Activated gamma-delta T cell treated with anti-CD3 and anti-CD28 coated beads, Interleukin-2, amount 50 U/mL, for 16 hours (primary cell): ENCODE measurements at places on chromosomes 5 and 9.

GRCh38 chr9:135480071-135480939 is 723 bp downstream of the PPP1R26 start:
- no peak for DNase-seq

DNA sequence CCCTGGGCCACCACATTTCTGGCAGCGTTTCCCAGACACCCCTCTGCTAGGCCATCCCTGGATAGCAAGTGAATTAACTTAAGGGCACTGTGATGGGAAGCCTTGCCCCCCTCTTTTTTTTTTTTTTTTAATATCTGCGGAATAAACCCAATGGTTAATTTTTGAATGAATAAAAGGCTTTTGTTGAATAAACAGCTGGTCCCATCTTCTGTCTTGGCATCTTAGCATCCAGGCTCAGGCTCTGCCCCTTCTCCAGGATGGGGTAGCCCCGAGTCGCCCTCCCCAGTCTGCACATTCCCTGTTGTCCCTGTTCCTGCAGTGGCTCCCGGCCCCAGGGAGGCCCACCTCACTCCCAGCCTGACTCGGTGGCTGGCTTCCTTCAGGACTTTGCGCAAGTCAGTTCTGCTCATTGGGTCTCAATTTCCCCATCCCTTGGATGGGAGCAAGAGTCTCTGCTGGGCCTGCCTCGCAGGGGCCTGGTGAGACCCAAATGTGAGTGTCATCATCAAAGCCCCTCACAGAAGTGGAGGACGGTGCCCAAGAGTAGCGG is 29.0 kb upstream of the HMCN2 start:
- no peak for DNase-seq

GRCh38 chr5:126542441-126542840 is 52.6 kb downstream of the ALDH7A1 start:
- no peak for DNase-seq

- DNase-seq: no peak
Observed at GRCh38 chr9:708182-708550, 133.3 kb upstream of the DMRT1 start.

DNA sequence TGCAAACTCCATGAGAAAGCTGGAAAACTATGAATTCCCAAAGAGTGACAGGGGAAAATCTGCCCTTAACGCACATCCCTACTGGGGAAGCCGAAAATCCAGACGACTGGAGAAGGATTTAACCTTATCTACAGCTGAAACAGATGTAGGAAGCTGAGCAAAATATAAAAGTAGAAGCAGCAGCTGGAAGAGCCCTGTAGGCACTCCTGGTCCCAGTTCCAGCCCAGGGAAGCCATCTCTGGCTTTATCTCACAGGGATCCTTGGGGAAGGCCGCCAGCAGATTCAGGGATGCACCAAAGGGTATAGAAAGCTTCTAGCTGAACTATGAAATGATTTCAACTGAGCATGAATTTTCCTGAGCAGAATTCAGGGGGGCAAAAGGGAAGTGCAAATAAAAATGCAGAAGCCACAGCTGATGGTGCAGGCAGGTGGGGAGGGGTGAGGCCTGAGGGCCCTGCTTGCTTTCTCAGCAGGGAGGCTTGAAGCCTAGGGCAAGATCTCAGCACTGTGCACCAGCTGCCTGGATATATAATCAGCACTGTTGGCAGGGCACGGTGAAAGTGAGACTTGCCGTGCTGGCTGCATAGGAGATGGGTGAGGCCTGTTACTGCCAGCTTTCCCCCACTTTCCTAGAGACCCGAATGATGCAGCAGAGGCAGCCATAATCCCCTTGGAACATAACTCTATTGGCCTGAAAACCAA is 2019.5 kb upstream of the NUDT12 start:
- DNase-seq: no peak

DNA sequence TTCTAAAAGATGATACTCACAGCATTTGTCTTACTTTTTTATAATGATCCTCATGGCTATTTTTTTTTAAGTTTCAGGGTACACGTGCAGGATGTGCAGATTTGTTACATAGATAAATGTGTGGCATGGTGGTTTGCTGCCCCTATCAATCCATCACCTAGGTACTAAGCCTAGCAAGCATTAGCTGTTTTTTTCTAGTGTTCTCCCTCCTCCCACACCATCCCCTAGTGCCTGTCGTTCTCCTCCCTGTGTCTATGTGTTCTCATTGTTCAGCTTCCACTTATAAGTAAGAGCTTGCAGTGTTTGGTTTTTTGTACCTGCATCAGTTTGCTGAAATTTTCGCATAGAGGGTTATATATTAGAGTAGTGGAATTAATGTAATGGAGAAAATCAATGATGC is 189.1 kb upstream of the CDH12 start:
- no peak for DNase-seq

- DNase-seq: no peak
Observed at GRCh38 chr5:57621624-57622023, 139.0 kb upstream of the ACTBL2 start.

- DNase-seq: no peak
Observed at GRCh38 chr9:18362901-18363685, 110.9 kb upstream of the ADAMTSL1 start.

DNA sequence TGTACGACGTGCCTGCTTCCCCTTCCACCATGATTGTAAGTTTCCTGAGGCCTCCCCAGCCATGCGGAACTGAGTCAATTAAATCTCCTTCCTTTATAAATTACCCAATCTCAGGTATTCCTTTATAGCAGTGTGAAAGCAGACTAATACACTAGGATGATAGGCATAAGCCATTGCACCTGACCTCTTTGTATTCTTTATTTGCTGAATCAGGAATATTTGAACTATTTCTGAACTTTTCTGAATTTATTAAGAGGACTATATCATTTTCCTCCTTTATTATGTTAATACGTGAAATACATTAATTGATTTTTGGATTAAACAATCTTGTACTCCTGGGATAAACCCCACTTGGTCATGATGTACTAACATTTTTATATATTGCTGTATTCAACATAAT is 28.2 kb upstream of the NR4A3 start:
- no peak for DNase-seq

- DNase-seq: no peak
Observed at GRCh38 chr9:115226152-115226551, 108.2 kb upstream of the TNC start.

DNA sequence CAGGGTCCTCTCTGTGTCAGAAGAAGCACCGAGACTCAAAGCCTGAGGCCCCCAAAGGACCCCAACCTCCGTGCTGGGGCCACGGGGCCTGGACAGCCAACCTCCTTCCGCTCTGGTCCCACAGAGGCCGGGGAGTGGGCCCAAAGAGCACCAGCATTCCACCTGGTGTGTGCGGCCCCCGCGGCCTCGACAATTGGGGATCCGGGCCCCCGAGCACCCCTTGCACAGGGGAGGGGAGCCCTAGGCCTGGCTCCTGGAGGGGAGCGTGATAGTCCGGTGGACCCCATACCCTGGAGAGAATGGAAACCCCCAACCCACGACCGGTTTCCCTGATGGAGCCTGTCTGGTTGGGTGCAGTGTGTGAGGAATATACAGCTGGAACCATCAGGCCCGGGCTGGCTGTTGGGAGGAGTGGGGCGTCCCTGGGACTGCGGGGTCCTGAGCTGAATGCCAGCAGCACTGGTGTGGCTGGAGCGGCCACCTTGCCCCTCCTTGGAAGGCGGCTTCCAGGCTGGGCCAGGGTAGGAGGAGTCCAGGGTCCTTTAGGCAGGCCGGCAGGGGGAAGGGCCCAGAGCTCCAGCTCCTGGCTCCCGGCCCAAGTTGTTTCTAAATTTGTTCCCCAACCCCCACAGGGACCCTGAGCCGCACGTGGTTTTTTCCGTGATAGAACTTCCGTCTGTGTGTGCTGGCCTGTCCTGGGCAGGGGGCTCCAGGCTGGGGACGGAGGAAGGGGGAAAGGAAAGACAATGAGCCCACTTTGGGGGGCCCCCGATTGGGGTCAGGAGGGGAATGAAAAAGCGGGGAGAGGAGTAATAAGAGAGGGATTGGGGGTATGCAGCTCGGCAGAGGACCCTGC is 825 bp upstream of the TOR4A start:
- DNase-seq: no peak

GRCh38 chr5:53381-54174 is 38.4 kb upstream of the PLEKHG4B start:
- no peak for DNase-seq

GRCh38 chr5:57302643-57303042 is 128.8 kb downstream of the GPBP1 start:
- DNase-seq: no peak

DNA sequence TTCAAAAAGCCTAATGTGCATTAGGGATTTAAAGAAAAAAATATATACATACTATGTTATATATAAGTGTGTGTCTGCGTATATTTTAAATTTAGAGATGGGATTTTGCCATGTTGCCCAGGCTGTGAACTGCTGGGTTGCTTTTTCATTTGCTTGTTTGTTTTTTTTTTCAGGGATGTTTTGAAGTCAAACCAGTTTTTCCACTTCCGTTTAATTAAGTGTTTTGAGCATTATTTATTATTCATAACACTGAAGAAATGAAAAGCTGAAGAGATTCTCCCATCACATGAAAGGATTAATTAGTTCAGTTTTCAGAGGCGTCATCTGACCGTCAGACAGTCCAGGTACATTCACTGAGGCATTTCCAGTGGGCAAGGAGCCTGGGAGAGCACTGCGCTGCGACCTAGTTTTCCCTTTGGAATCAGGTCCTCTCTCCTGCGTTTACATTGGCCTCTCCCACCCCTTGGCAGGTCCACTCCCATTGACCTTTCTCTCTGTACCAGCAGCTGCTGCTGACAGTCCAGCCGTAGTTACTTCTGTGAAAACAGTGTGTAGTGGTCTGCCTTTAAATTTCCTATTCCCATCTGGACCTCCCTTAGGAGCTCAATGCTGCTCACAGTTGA is 26.0 kb downstream of the ARRDC3 start:
- DNase-seq: no peak

DNA sequence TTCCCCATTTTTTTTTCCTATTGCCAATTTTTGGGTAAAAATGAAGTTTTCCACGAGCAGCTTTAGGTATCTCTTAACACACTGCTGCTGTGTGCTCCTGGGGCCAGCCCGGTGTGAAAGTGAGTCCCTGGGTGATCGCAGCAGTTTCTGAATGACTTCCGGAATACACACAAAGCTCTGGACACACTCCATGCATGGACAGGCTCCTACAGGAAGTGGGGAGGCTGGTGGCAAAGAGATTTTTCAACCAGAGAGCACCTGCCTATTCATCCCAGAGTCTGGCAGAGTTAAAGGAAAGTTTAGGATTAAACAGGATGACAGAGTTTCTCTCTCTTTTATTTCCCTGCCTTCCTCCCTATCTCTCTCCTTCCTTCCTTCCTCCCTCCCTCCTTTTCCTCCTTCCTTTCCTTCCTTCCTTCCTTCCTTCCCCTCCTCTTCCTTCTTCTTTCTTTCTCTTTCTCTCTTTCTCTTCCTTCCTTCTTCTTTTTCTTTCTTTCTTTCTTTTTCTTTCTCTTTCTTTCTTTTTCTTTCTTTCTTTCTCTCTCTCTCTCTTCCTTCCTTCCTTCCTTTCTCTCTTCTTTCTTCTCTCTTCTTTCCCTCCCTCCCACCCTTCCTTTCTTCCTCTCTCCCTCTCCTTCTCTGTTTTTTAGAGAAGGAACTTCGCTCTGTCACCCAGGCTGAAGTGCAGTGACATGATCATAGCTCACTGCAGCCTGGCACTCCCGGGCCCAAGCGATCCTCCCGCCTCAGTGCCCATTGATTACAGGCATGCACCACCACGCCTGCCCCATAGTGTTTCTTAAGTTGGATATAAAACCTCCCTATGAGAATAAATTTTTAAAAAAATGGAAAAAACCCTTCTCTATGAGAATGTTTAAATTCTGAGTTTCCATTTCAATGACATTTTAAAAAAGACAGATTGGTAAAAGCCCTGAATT is 38.7 kb upstream of the UBTD2 start:
- no peak for DNase-seq
